ENCODE measurements at places on chromosomes 3 and 15.
A peak's percentile ranks its signal among the peaks of the same experiment; 100 is the strongest.

GRCh38 chr3:66128623-66129022 lies 89.9 kb upstream of the MAGI1 start:
- DNase-seq, result no peak

GRCh38 chr3:23726811-23727548 lies 78.8 kb upstream of the UBE2E1 start:
- DNase-seq, result no peak

- DNase-seq, result no peak
Observed at GRCh38 chr3:10238345-10239183, 9.7 kb upstream of the TATDN2 start.

GRCh38 chr3:127175272-127175671 lies 17.7 kb upstream of the PRR23E start:
- peak; percentile 29 for DNase-seq

DNA sequence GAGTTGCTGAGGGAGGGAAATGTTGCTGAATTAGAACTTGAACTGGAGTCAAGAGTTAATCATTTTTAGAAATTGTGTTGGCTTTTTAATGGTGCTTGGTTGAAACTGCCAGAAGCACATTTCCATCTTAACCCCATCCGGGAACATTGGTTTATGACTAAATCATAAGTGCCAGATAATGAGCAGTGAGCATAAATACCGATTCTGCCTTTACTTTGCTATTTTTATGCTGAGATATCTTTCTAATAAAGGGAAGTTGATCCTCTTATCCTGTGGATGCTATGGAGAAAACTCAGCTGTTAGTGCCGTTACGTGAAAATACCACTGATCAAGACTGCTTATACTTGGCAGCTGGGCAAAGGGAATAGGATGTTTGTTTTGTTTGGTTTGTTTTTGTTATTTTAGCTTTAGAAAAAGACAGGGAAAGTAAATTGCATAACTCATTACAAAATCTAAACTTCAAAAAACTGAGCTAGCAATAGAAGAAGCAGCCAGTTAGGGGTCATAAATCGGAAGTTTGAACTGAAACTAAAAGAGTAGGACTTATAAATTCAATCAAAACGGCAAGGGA lies 813.1 kb downstream of the NAALADL2 start:
- DNase-seq, result no peak

GRCh38 chr3:54299169-54299935 lies 177.0 kb downstream of the CACNA2D3 start:
- DNase-seq, result no peak

- peak; percentile 80 for DNase-seq
Observed at GRCh38 chr15:74307827-74308811, 59.3 kb downstream of the CYP11A1 start.

DNA sequence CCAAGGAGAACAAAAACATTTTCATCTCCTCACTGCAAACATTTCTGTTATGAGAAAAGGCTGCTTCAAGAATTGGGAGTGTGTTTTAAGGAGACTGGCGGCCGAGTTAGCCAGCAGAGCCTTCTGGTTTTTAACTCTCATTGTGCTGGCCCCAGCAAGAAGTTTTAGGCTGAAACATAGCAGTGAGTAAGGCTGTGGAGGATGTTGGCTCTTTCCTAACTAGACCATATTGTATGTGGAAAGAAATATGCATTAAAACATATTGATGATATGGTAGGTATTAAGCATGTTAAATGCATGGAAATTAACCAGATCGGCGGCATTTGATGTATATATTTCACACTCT lies 90.7 kb downstream of the TIGIT start:
- no peak for DNase-seq

DNA sequence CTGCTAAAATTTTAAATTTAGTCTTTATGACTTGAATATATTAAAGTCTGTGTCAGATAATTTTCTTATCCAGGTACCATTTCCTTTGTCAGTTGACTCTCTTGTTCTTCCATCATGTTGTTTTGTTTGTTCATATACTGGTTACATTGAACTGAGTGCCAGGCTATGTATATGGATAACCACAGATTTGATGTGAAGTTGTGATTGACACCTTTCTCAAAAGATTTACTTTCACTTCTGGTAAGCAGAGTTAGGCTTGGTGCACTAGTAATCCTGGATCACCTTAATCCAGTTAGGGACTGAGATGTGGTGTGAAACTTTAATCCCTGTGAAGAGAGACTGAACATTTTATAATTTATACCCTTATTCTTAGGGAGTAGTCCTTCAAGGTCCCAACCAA lies 99.4 kb downstream of the ADAM10 start:
- no peak for DNase-seq

- no peak for DNase-seq
Observed at GRCh38 chr3:67783281-67784250, 129.2 kb upstream of the SUCLG2 start.

DNA sequence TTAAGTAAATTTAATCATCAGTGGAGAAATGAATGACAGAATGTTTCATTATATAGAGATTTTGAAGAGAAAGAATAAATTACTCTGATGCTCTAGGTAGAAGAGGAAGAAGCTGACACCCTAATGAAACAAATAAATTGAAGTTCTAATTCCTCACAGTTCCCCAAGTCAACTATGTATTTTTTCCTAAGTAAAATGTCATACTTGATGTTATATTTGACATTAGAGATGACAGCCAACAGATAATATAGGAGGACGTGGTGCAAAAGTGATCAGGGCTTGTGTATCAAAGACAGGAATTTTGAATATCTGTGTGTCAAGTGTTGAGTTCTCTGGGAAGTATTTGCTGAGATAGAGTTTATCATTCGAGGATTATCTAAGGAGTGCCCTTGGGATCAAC lies 81.2 kb upstream of the CADPS start:
- no peak for DNase-seq

DNA sequence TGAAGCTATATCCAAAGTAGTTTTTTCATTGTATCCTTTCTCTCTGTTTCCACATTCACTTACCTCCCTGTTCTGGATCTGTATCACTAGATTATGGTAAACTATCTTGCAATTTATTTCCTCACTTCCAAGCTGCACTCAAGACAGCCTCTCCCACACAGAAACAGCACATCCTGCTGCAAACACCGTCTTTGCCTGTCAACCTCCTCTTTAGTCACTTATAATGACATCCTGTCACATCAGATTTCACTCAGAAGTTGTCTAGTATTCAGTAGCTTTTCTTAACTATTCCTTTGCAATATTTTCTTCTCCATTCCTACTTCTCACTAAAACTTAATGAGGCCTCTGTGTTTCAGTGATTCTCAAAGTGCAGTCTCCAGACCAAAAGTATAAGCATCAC lies 490.8 kb downstream of the IGSF11 start:
- DNase-seq, result no peak

GRCh38 chr3:143897576-143898295 lies 49.5 kb upstream of the SLC9A9 start:
- DNase-seq, result no peak

DNA sequence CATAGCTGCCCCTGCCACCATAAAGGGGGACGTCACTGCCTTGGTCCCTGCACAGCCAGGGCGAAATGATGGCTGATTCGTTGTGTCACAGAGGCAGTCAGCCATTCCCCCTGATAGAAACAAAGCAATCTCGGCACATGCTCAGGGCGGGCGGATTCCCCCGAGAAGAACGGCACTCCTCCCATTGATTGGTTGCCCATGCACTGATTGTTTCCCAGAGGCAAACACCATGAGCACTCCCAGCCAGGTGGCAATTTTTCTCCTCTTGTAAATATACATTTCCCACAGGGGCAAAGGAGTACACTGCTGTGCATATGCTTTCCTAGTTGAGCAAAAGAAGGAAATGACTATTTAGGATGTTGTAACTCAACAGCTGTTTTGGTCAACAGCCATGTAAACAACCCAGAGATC lies 56.5 kb downstream of the KY start:
- no peak for DNase-seq

DNA sequence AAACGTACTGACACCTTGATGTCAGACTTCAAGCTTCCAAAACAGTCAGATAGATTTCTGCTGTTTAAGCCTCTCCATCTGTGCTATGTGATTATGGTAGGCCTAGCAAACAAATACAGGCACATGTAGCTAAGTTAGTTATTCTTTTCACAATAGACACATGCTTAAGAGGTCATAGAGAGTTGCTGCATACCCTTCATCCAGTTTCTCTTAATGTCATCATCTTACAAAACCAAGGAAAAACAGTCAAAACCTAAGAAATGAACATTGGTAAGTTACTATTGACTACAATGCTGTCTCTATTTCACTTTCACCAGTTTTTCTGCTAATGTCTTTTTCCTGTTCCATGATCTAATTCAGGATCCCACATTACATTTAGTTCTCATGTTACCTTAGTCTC lies 946.8 kb downstream of the TUSC7 start:
- DNase-seq, result no peak

DNA sequence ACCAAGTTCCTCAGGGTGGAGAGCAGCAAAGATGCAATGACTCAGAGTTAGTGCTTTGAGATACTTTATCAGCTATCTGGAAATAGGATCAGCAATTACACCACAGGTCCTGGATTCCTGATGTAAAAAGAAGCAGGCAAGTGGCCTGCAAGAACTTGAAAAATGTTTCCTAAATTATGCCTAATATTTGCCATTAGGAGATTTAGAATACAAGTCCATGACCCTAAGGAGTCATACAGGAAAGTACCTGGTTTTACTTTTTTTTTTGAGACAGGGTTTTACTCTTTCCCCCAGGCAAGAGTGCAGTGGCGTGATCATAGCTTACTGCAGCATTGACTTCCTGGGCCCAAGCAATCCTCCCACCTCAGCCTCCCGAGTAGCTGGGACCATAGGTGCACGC lies 78.8 kb upstream of the CRBN start:
- DNase-seq, result peak; percentile 70

DNA sequence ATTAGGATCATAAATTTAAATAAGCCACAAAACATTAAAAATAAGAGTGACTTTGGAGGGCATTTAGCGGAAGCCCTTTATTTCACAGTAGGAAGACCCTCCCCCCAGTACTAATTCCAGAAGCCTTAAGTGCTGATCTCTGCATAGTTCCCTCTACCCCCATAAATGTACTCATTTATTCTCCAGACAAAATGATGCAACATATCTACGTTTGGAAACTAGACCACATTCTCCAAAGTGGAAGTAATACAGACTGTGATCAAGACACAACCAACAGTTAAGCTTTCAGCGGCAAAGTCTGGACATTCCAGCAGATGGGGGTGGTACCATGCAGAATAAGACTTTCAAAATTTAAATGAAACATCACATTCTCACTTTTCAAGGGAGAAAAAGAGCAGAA lies 44.8 kb upstream of the RPS17 start:
- DNase-seq, result no peak

GRCh38 chr3:187799942-187800641 lies 54.8 kb upstream of the BCL6 start:
- DNase-seq, result no peak

- DNase-seq, result no peak
Observed at GRCh38 chr3:188507244-188507720, 353.3 kb downstream of the LPP start.

- no peak for DNase-seq
Observed at GRCh38 chr3:125349556-125350165, 25.5 kb downstream of the ZNF148 start.

GRCh38 chr15:72423256-72423655 lies 25.2 kb downstream of the TMEM202 start:
- DNase-seq, result no peak

- DNase-seq, result peak; percentile 91
Observed at GRCh38 chr3:138082085-138082991, 33.1 kb downstream of the DZIP1L start.

DNA sequence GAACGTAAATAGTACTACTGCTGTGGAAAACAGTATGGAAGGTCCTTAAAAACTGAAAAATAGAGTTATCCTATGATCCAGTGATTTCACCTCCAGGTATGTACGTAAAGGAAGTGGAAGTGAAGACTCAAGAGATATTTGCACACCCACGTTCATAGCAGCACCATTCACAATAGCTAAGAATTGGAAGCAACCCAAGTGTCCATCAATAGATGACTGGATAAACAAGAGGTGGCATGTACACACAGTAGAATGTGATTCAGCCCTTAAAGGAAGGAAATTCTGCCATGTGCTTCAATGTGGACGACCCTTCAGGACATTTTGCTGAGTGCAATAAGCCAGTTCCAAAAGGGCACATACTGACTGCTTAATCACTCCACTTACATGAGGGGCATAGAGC lies 188.3 kb downstream of the APBA2 start:
- DNase-seq, result no peak

GRCh38 chr3:128873244-128874022 lies 6.0 kb upstream of the ACAD9 start:
- DNase-seq, result no peak

DNA sequence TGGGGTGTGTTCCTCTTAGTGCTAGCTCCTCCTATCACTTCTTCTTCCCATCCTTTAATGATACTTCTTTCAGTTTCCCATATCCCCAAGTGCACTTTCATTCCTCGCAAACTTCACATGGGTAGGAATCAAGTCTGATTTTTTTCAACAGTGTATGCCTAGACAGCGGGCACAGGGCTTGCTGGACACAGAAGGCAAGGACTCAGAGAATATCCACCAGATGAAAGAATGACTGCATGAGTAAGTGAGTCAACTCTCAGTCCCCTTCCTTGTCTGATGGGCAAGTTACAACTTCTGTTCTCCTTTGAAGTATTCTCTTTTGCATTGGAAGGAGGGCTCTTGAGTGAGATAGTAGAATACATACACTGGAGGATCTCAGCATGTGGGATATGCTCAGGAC lies 3.1 kb upstream of the SQOR start:
- no peak for DNase-seq

- DNase-seq, result no peak
Observed at GRCh38 chr3:126530171-126531050, 6.5 kb downstream of the CHST13 start.
